ENCODE measurements at places on chromosomes 6 and 20. TPM values are rescaled to one million over a fixed set of nuclear protein-coding genes. Genes with fewer than 3 reads are reported as not detected.

SLC13A3 gene
- total RNA-seq = 2.6 TPM

RAET1L gene
- total RNA-seq = not detected

TNXB gene
- total RNA-seq = 130 TPM

IRF4 gene
- 3.1 TPM for total RNA-seq

USP49 gene
- total RNA-seq = 1.6 TPM

SNAI1 gene
- total RNA-seq = 0.52 TPM

AKAP12 gene
- total RNA-seq = 99.7 TPM

BNIP5 gene
- total RNA-seq = not detected

UBD gene
- total RNA-seq = 1.6 TPM

TTLL9 gene
- 0.52 TPM for total RNA-seq

SCUBE3 gene
- total RNA-seq = 0.52 TPM

OPRL1 gene
- total RNA-seq = 0.52 TPM

BCAS4 gene
- 1.0 TPM for total RNA-seq

SIRPD gene
- not detected for total RNA-seq

GINS1 gene
- total RNA-seq = 4.2 TPM

C20orf204 gene
- 0.52 TPM for total RNA-seq

ASIP gene
- 1.0 TPM for total RNA-seq

SOBP gene
- total RNA-seq = 20.4 TPM

SNAP25 gene
- 4.2 TPM for total RNA-seq

METTL24 gene
- 0.52 TPM for total RNA-seq

MAP1LC3A gene
- total RNA-seq = 11.0 TPM
